ENCODE measurements at places on chromosomes 4 and X.

DNA sequence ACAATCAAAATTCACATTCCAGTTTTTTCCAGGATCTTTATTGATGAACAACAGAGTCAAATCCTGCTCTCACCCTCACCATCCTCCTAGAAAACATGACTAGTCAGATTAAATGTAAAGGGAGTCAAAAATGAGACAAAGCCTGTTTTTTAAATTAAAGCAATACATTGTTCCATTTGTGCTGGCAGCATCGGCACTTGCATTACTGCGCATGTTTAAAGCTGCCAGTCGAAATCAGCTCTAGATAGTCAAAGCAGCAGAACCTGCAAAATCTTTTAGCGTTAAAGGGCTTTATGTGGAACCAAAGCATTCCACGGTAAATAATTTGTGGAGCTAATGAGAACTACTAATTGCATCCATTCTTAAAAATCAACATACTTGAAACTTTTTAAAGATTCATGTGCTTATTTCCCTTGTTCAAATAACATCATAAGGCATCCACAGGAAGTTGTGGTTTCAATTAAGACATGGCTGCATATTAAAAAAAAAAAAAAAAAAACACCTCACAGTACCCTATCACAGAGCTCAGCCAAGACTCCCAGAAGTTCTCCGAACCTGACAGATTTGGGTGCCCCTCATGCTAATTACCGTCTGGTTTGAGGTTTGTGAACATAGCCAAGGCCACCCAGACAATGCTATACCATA is 82.2 kb downstream of the SH3KBP1 start:
- no peak for DNase-seq

DNA sequence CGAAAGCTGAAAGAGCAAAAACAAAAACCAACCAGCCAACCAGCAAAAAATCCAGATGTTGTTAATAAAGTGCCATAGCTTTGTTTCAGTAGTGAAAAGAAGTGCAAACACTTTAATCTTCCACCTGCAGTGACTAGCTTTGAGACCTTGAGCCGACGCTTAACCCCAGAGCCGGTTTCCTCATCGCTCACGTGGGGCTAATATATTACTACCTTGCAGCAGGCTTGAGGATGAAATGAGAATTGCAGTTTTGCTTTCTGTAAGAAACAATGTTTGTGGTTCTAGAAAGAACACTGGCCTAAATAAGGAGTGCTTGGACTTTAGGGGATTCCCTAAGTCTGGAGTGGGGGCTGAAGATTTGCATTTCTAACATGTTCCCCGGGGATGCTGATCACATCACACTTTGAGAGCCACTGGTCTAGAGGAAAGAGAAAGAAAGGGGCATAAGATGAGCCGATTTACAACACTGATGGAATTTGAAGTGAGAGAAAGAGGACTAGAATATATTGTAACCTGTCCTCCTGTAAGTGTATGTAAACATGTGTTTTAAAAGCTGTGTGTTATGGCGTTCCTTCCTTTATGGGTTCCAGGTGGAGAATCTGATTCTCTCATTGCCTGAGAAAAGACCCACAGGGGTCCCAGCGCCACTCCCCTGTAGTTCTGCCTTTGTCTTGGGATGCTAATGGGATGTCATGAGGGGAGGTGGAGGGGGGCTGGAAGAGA is 1.4 kb downstream of the FGF2 start:
- no peak for DNase-seq

- DNase-seq = no peak
Observed at GRCh38 chrX:69128588-69128987, 36.7 kb downstream of the PJA1 start.

DNA sequence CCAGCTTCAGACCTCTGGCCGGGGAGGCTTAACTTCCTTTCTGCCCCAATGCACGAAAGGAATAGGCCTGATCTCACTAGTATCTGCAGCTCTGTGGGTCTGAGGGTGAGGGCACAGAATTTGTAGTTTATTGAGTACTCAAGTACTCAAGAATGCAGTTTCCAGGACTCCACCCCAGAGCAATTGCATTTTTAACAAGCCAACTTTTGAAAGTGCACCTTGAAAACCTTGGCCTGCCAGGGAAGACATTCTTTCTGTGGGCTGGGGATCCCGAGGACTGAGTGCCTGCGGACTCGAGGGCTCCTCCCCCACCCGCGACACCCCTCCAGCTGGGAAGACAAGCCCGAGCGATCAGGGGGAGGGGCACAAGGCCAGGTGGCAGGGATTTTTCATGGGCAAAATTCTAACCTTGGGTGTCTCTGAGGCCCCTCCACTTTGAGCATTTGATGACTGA is 22.4 kb downstream of the RS1 start:
- DNase-seq = no peak

DNA sequence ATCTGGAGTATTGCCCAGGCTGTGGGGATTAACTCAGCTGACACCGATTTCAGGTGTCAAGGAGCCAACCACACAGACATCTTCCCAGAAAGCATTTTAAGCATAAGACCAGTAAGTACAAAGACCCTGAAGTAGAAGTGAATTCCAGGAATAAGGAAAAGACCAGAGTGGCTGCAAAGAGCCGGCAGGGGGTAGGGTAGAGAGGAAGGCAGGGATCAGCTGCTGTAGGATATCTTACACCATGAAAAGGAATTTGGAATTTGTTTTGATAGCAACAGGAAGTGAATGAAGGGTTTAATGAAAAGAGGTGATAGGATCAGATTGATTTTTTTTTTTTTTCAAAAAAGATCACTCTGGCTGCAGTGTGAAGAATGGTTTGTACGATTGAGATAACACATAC is 113.6 kb upstream of the PPARGC1A start:
- no peak for DNase-seq

- no peak for DNase-seq
Observed at GRCh38 chr4:53453385-53453784, 75.9 kb downstream of the FIP1L1 start.

GRCh38 chr4:142645475-142646108 is 200.5 kb downstream of the INPP4B start:
- no peak for DNase-seq

GRCh38 chrX:94204524-94204923 is 530.5 kb downstream of the FAM133A start:
- DNase-seq = no peak

GRCh38 chr4:156829201-156829873 is 142.3 kb downstream of the PDGFC start:
- no peak for DNase-seq

- no peak for DNase-seq
Observed at GRCh38 chrX:9670136-9670814, 95.4 kb downstream of the GPR143 start.

- DNase-seq = no peak
Observed at GRCh38 chr4:105155426-105155825, 8.8 kb downstream of the TET2 start.

- no peak for DNase-seq
Observed at GRCh38 chr4:110216129-110216528, 17.7 kb upstream of the ELOVL6 start.

DNA sequence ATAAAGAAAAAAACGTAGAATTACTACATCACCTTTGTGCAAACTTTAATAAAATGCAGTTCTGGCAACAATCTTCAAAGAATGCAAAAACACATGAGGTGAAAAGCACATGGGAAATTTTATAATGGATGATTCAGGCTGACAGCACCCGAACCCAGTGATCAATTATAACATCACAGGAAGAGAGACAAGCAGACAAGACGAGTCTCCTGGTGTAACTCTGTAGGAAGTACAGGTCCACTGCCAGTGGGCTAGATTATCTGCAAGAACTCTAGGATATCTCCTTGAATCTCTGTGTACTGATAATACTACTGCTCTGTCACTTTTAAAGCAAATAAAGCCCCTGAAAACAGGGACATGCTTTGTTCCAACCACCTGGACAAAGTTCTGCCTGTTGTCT is 58.9 kb upstream of the NXF3 start:
- no peak for DNase-seq

GRCh38 chrX:3777416-3777815 is 64.0 kb upstream of the PRKX start:
- no peak for DNase-seq

DNA sequence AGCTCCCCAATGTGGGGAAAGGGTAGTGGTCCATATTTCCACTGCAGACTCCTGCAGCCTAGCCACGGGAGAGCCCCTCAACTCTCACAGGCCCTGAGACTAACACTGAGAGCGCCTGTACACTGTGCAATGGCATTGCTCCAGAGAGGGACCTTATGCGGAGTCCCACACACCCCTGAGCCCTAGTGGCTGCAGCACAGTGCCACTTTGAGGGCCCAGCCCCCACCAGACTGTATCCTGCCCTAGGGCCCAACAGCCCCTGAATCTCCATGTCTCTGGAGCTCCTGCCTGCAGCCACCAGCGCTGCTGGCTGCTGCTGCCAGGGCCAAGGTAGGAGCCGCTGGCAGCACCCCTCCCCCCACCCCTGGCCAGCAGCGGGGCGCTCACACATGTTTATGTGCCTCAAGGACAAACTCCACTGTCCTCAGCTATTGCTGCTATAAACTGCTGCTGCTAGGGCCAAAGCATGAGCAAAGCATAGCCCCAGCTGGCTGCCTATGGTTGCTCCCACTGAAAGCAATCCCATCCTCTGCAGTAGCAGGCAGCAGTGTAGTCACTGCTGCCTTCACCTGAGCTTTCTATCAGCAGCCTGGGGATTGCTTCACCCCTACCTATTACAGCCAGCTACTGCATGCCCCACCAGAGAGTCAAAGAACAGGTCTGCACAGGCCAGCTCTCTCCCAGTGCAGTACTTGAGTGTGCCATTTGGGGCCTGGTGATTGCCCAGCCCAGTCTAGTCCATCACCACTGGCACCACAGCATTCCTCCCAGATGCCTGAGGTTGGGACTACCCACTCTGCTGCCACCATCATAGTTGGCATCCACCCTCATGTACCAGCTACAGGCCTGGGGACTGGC is 24.3 kb downstream of the TMEM154 start:
- no peak for DNase-seq

DNA sequence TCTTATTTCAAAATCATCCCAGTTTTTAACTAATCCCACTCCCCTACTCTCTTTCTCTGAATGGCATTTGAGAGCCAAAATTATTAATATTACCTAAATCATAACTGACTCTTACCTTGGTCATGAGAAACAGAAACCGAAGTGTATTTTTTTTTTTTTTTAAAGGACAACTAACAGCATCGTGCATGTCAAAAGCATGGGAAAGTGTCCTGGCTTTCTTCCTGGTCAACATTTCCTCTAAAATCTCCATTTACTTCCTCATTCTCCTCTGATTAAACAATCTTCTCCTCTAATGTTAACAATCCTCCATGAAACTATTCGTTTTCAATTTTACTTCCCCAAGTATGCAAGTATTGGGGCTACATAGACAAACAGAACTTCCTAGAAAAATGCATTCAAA is 2.1 kb upstream of the STS start:
- DNase-seq = no peak

- no peak for DNase-seq
Observed at GRCh38 chr4:169174247-169174646, 96.5 kb downstream of the SH3RF1 start.

GRCh38 chr4:108622022-108622421 is 1.6 kb downstream of the RPL34 start:
- DNase-seq = no peak

GRCh38 chrX:111567542-111568255 is 56.3 kb downstream of the SERTM2 start:
- no peak for DNase-seq

DNA sequence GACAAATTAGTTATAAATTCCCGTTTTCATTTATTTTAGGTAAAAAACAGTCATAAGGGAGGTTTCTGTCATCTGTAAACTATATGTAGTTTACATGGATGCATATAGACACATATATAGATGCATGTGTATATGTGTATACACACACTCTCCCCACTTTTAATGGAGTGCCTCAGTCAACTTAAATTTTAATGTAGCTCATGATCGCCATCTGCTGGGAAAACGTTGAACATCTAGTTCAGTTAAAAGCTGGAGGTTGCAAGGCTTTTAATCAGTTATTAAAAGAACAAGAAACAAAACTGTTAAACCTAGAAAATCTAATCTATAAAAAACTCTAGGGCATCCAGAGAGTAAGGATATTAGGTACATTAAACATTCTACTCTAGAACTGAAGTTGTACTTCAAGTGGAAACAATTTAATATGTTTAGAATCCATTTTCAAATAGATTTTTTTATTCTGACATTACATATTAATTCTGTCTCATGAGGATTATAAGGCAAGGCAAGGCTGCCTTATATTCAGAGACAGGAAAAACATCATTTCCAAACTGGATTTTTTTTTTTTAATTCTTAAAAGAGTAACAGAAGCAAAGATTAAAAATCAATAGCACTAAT is 122.6 kb downstream of the SHISA3 start:
- no peak for DNase-seq
